ENCODE measurements at places on chromosomes 11 and 22. TPM values are rescaled to one million over a fixed set of nuclear protein-coding genes. Genes with fewer than 3 reads are reported as not detected.

DNA sequence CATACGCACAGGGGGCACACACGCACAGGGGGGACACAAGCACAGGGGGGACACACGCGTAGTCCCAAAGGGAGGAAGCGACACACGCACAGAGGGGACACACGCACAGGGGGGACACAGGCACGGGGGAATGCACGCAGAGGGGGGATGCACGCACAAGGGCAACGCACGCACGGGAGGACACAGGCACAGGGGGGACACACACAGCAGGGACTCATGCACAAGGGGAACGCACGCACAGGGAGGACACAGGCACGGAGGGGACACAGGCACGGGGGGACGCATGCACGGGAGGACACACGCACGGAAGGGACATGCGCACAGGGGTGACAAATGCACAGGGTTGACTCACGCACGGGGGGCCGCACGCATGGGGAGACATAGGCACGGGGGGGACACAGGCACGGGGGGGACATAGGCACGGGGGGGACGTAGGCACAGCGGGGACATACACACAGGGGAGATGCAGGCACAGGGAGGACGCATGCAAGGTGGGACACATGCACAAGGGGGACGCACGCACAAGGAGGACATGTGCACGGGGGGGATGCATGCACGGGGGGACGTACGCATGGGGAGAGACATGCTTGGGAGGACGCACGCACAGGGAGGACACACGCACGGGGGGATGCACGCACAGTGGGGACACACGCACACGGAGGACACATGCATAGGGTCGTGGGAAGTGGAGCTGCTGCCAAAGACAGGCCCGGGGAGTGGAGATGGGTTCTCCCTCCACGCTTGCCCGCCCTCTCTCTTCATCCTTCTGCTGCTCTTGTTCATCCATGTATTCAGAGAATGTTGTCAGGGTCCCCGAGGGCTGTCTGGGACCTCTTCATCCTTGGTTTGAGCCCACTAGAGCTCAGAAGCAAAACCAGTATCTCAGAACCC, 41.2 kb downstream of the WNT11 start:
- DNase-seq = no peak

- DNase-seq = no peak
Measured at GRCh38 chr22:44395118-44396005, 82.6 kb upstream of the SHISAL1 start.

- no peak for DNase-seq
Measured at GRCh38 chr11:76682684-76683083, 12.1 kb upstream of the LRRC32 start.

The DRD4 gene
- not detected for total RNA-seq

The RAB3IL1 gene
- 19.0 TPM for total RNA-seq
